Left renal pelvis (tissue), 4 donors: ENCODE measurements at places on chromosomes 6 and 20.

- DNase-seq: no peak
Observed at GRCh38 chr6:52336919-52337561, 24.9 kb upstream of the PAQR8 start.

- no peak for DNase-seq
Observed at GRCh38 chr6:163284151-163284550, 130.4 kb upstream of the QKI start.

- no peak for DNase-seq
Observed at GRCh38 chr20:47669927-47670890, 115.1 kb downstream of the SULF2 start.

- DNase-seq: no peak
Observed at GRCh38 chr6:158069800-158070195, 88.1 kb downstream of the SYNJ2 start.

- DNase-seq: no peak
Observed at GRCh38 chr6:72560721-72561593, 60.9 kb upstream of the KCNQ5 start.

- no peak for DNase-seq
Observed at GRCh38 chr20:35767683-35768481, 3.9 kb upstream of the PHF20 start.
